ENCODE measurements at places on chromosomes 2 and 18.

DNA sequence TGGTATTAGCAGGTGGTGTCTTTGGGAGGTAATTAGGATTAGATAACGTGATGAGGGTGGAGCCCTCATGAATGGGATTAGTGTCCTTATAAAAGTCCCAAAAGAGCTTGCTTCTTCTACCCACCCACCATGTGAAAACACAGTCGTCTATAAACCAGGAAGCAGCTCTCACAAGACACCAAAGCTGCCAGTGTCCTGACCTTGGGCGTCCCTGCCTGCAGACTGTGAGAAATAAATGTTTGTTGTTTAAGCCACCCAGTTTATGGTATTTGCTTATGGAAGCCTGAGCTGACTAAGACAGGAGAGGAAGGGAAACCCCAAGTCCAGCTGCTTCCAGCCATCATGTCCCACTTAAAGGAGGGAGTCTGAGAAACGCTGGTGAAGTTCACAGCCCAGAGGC, 13.6 kb downstream of the ADI1 start:
- DNase-seq = no peak

- DNase-seq = no peak
These were observed 678.3 kb downstream of the NYAP2 start for GRCh38 chr2:226077841-226078240.

- DNase-seq = no peak
These were observed 873.8 kb downstream of the SUCLG1 start for GRCh38 chr2:83585250-83585649.

DNA sequence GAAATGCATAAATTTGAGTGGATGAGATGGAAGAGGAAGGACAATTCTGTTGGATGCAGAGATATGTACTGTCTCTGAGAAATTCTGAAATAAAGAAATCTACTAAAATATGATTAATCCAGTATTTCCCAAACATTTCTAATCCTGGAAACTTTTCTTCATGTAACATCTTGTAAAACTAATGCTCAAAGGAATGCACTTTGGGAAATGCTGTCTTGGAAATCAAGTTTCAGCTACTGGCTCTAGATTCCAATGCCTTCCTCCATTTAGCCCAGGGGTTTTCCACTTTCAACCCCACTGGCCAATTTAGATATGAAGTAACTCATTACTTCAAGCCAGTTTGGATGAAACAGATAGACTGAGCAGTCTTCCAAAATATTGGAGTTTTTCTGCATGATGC, 355.1 kb downstream of the TXNL1 start:
- no peak for DNase-seq

DNA sequence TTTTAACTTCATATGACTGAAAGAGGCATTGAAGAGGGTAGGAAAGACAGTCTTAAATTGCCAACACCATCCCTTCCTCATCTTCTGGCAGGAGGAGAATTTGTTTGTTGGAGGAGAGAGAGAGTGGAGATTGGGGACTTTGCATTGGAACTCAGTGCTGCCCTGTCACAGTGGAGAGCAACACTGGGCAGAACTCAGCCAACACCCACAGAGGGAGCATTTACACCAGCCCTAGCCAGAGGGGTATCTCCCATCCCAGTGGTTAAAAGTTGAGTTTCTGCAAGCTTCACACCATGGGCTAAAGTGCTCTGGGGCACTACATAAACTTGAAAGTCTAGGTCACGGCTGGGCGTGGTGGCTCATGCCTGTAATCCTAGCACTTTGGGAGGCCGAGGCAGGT, 174.1 kb downstream of the ANKRD30B start:
- DNase-seq = no peak

- DNase-seq = peak; percentile 77
These were observed 31.9 kb upstream of the CREG2 start for GRCh38 chr2:101419096-101419663.

GRCh38 chr2:128538396-128538795, 219.7 kb upstream of the HS6ST1 start:
- DNase-seq = no peak
